NCI-H1092 (cell line): ENCODE measurements at places on chromosomes 1 and 21.
A peak's percentile ranks its signal among the peaks of the same experiment; 100 is the strongest.

GRCh38 chr1:182515556-182515955 lies 65.6 kb downstream of the RGSL1 start:
- no peak for DNase-seq

GRCh38 chr1:16243936-16244649 lies 7.1 kb upstream of the CPLANE2 start:
- DNase-seq, result peak; percentile 81

DNA sequence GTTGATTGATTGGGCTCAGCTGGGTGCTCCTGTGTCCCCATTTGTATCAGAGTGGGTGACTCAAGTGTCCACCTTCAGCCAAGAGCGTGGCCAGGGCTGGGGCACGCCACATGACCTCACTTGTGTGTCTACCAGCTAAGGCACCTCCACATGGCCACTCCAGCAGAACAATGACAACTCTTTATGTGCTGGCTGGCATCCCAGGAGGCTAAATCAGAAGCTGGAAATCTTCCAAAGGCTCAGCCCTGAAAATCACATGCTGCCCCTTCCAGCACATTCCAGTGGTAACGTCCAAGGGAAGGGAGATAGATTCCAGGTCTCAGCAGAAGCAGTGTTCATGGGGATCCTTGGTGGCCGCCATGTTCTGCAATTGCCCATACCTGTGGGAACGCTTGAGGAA lies 585.5 kb downstream of the AJAP1 start:
- DNase-seq, result no peak

DNA sequence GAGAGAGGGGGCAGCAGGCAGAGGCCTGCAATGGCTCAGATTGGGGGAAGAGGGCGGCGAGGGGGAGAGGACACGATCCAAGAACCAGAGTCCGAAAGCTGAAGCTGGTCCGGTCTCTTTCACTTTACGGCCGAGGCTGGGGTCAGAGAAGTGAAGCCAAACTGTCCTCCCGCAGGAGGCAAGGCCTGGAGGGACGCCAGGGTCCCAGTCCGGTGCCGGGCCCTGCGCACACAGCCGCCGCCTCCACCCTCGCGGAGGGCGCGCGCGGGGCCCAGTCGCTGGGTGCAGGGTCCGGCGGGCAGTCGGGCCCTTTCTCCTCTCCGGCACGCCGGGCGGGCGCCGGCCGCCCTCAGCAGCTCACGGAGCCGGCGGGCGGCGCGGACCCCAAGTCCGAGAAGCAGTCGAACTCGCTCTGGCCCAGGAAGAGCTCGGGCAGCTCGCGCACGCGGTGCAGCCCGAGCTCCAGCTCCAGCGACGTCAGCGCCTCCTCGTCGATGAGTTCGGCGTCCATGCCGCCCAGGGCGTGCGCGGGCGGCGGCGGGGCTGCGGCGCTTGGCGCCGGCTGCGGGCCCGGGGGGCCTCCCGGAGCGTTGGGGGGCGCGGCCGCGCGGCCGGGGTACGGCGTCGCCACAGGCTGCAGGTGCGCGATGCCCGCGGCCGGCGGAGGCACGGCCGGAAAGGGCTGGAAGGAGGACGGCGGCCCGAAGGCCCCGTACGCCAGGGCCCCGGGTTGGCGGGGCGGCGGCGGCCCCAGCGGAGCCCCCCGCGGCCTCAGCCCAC lies 749 bp downstream of the CITED4 start:
- peak; percentile 12 for DNase-seq

DNA sequence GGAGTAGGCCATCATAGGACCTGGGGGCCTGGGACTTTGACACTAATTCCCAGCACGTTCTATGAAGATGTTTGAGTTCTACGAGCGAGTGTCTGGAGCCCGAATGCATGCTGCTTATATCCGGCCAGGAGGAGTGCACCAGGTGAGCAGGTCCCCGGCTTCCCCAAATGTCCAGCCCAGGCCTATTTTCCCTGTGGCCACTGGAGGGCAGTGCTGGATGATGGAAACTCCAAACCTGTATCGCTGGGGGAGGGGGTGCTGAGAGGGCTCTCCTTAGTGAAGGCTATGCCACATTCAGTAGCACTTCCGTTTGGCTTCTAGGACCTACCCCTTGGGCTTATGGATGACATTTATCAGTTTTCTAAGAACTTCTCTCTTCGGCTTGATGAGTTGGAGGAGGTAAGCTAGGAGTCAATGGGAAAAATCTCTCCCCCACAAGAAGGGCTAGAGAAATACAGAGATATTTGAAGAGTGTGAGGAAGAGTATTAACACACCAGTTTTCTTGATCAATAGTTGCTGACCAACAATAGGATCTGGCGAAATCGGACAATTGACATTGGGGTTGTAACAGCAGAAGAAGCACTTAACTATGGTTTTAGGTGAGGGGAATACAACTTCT lies 5.2 kb upstream of the FCER1G start:
- DNase-seq, result peak; percentile 59

GRCh38 chr1:87937831-87938395 lies 609.2 kb downstream of the LMO4 start:
- DNase-seq, result no peak

DNA sequence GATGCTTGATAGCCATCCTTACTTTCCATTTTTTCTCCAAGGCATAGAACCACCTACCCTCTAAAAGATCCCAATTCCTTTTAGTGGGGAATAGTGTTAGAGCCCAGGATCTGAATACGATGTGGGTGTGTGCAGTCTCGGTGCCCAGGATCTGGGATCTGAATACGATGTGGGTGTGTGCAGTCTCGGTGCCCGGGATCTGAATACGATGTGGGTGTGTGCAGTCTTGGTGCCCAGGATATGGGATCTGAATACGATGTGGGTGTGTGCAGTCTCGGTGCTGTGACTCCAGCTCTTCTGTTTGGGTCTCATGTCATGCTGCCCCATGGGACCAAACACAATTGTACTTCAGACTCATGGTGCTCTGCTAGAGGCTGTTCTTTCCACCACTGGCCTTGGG lies 265.5 kb downstream of the TRABD2B start:
- DNase-seq, result no peak

- no peak for DNase-seq
Observed at GRCh38 chr1:11793819-11794218, 11.9 kb downstream of the MTHFR start.

- DNase-seq, result no peak
Observed at GRCh38 chr1:185038813-185039376, 6.5 kb upstream of the RNF2 start.
